Stimulated activated CD8-positive, alpha-beta memory T cell treated with anti-CD3 and anti-CD28 coated beads, Interleukin-12 subunit alpha, Interleukin-12 subunit beta, amount 100 ng/mL, for 1 hour (primary cell): ENCODE measurements at places on chromosomes 1 and 21.

DNA sequence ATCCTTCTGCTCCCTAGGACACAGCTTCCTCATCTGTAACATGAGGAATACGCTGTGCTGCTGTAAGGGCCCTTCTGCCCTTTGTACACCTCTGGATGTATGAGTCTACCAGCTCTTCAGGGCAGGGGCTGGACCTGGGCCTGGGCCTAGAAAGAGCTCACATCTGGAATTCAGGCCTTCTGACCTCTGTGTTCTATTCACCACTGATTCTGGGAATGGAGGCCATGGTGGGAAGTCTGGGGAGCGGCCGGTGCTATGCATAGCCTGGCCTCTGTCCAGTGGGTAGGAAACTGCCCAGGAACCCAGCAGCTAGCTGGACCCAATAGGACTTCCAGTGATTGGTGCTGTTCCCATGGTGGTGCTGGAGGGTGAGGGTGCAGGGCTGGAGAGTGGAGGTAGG lies 11.0 kb upstream of the GPR61 start:
- DNase-seq, result no peak

DNA sequence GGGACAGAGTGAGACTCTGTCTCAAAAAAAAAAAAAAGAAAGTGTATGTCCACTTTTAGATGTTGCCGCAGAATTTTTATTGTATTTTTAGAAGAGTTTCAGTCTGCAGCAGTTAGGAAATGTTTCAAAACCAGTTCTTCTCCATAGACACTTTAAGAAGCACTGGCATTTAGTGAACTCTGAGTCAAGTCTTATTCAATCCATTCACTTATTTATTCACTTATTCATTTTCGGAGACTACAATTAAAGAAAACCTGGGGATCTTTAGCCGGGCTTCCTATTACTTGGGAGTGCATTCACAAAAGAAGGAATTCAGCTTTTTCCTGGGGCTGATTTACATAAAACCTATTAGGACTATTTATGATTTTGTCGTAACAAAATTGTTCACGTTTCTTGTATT lies 12.3 kb downstream of the RCAN3 start:
- DNase-seq, result no peak

DNA sequence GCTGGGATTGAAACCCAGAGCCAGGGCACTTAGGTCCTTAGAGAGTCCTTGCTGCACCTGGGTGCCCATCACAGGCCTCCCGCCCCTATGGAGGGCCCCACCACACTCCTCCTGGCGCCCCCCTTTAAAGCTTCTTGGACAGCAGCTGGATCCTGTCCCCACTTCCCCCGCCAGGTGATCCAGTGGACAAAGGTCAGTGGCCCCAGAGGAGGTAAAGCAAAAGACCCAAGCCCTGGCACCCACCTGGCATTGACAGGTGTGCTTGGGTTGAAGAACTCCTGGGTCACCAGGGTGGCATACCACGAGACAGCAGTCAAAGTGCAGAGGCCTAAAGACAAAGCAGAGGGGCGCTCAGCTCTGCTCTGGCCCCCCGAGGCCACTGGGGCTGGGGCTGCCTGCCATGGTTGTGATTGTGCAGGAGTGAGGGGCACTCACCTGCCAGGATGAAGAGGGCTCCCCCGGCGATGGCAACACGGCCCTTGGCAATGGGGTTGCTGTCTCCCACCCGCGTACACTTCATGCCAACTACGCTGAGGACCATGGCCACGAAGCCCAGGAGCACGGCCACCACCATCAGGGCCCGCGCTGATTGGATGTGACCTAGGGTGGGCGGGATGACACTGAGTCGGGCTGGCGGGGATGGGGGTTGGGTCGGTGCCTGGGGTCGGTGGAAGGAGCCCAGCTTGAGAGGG lies 1.9 kb downstream of the CLDN19 start:
- DNase-seq, result no peak

DNA sequence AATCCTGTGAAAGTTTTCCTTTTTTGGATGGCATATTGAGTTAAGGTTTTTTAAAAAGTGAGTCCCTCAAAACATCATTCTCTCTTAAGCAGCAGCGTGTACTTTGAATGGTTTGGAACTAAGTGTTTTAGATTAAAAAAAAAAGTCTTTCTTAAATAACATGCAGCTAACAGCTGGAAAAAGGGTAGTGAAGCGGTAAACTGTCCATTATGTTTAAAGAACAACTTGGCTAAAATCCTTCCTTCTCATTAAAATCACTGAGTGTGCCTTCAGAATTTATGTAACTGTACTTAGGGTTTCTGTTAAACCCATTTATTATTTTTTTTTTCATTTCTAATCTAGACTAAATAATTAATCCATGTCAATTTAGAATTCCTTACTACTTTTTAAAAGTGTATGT lies 254.2 kb upstream of the ADAMTS5 start:
- no peak for DNase-seq

- no peak for DNase-seq
Observed at GRCh38 chr1:59125154-59125553, 171.7 kb upstream of the FGGY start.

DNA sequence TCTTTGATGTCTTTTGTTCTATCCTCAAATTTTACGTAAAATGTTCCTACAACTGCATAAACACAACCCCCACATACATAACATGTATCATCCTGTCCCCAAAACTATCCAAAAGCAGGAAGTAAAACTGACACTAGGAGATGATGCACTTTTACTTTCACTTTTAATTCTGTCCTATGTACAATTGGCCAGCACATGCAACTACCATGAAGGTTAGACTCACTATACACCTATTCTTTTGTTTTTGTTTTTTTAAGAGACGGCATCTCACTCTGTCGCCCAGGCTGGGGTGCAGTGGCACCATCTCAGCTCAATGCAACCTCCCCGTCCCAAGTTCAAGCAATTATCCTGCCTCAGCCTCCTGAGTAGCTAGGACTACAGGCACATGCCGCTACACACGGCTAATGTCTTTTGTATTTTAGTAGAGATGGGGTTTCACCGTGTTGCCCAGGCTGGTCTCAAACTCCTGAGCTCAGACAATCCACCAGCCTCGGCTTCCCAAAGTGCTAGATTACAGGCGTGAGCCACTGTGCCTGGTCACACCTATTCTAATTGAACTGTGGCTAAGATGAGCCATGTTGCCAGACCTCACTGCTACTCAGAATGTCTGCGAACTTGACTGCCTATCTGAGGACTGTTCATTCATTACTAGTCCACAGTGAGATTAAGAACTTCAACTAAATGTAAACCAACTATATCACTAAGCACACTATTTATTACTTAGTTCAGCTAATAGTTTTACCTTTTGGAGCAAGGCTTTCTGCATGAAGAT lies 48.0 kb downstream of the TOR3A start:
- DNase-seq, result no peak

GRCh38 chr1:223046011-223046410 lies 97.0 kb downstream of the TLR5 start:
- no peak for DNase-seq

- DNase-seq, result no peak
Observed at GRCh38 chr21:44408226-44408625, 47.1 kb upstream of the LRRC3 start.

GRCh38 chr1:99725996-99726395 lies 40.4 kb downstream of the FRRS1 start:
- DNase-seq, result no peak

DNA sequence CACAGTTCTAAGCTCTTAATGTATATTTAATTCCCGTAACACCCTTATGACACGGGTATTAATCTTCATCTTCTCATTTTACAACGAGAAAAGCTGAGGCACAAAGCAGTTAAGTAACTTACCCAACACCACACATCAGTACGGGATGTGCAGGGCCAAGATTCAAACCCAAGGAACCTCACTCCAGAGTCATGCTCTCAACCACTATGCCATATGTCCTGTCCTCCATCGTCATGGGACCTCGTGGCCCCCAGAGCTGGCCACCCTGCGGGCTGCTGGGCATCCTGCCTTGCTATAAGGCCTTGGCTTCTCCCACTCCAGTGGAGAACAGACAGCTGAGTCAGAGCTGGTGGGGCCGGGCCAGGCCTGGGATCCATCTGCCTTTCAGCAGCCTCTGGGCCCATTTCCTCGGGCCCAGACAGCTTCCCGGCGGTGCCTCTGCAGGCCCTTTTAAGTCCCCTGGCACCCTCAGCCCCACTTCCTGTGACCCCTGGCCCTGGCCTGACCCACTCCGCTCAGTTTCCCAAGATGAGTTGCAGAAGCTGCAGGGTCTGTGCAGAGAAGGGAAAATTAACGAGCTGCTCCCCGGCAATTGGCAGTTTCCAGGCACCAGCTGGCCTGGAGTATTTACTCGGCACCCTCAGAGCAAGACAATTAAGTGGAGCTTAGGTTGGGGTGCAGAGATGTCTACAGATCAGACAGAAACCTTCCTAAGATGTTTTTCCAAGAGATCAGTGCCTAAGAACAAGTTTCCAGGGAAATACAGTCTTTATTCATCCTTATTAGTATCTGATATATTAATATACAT lies 98.2 kb downstream of the EPHB2 start:
- DNase-seq, result no peak

GRCh38 chr1:21035794-21036193 lies 140.9 kb downstream of the EIF4G3 start:
- DNase-seq, result no peak

DNA sequence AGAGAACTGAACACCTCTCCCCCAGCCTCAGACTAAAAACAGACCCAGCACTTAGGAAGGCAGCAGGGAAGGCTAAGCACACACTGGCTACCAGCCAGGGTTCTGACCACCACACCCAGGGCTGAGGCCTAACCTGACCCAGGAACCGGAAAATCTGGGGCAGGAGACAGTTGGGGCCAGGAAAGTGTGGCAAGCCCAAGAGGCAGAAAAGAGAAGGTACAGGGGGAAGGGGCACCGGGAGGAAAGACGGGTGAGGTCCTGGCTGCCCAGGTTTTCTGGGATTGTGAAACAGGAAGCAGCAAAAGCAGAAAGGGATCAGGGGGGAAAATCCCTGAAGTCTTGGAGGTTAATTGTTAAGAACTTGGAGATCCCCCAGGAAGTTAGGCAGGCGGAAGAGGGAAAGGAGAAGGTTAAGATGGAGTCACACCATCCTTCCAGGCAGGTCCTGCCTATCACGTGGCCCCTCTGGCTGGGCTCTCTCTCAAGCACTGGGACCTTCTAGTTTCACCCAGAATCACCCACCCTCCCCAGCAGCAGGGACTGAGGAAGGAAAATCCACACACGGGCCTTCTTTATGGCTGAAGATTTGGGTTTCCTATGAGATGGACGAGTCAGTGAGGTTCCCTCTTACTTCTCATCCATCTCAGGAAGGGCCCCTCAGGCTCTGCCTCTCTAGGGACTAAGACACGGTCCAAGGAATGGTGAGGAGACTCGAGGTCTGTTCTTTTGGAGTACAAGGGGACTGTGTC lies 2.6 kb downstream of the HDGF start:
- DNase-seq, result no peak

DNA sequence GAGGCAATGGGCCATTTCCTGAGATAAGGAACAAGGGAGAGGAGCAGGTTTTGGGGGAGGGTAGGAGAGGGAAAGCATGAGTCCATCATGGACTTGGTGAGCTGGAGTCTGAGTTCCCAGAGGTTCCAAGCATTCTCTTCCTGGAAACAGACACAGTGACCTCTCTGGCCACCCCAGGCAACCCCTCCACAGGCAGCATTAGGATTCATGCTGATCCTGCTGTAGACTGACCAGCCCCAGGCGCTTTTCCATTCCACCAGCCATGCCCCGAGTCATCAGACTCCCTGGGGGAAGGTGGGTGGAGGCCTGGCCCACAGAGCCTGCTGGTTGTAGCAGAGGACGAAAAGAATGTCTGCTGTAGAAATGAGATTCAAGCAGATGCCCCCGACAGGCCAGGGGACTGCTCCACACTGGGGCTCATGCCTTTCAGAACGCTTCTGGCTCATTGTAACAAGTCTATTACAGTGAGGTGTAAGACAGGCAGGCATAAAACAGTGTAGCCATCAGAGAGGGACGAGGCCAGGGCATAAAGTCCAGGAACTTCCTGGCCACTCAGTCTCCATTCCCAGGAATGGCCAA lies 52.2 kb downstream of the KCND3 start:
- no peak for DNase-seq

DNA sequence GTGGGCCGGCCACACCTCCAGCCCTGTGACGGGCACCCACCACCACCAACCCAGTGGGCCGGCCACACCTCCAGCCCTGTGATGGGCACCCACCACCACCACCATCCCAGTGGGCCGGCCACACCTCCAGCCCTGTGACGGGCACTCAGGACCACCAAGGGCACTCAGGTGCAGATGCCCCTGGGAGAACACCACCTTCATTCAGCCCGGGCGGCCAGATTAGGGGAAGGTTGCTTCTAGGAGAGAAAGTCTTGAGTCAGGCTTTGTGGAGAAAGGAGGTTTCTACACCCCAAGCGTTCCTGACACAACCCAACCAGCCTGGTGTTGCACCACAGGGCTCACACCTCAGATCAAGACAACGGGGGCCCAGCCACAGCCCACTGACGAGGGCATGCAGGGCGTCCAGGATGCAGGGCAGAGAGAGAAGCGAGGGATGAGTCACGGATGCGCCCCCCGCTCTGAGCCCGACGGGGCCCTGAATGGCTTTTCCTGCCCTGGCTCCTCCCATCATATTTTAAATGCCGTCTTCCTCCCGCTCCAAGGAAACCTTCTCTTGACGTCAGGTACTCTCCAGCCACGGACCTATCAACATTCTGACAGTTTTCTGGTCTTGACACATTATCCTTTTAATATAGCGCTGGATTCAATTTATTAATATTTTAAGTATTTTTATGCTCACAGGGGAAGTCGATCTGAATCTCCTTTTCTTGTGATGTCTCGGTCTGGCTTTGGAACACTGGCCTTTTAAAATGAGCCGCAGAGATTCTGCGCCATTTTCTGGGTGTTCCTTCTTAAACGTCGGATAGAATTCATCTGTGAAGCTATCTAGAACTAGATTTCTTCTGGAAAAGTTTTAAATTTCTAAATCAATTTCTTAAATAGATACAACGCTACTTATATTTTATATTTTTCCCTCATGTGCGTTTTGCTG lies 631 bp upstream of the SPATC1L start:
- DNase-seq, result peak; percentile 51

DNA sequence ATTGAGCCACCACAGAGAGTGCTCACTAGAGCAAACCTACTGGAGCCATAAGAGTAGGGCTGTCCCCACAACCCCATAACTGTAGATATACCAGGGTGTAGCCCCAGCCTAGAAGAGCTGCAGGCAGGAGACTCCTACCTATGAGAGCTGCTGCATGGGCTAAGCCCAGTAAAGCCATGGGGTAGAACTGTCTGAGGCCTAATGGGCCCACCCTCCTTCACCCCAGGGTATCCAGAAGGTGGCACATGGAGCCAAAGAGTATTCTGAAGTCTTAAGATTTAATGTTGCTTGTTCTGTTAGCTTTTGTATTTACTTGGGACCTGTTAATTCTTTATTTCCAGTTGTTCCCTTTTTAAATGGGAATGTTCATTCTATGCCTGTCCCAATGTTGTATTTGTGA lies 1193.7 kb upstream of the ADGRL2 start:
- no peak for DNase-seq

- no peak for DNase-seq
Observed at GRCh38 chr21:24470852-24471251, 1136.4 kb downstream of the MRPL39 start.

DNA sequence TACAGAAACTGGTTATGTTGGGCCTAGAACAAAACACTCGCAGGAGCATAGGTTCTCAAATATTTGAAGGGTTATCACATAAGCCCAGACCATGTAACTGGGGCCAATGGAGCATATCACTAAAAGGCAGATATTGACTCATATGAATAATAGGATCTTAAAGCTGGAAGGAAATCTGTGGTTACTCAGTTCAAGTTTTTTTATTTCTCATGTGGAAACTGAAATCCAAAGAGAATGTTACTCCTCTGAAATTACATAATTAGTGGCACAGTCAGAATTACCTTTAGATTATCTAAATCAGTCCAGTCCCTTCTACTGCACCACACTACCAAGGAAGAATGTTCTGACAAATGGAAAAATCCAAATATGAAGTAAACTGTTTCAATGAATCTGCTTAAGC lies 12.0 kb downstream of the SLAMF8 start:
- no peak for DNase-seq
